Activated naive CD8-positive, alpha-beta T cell treated with anti-CD3 and anti-CD28 coated beads, Interleukin-2, amount 50 U/mL, for 16 hours (primary cell): ENCODE measurements at places on chromosomes 16 and 17.

GRCh38 chr16:11677959-11678881 is 10.0 kb downstream of the SNN start:
- DNase-seq, result no peak

- no peak for DNase-seq
Measured at GRCh38 chr16:8931859-8932258, 31.8 kb downstream of the USP7 start.

DNA sequence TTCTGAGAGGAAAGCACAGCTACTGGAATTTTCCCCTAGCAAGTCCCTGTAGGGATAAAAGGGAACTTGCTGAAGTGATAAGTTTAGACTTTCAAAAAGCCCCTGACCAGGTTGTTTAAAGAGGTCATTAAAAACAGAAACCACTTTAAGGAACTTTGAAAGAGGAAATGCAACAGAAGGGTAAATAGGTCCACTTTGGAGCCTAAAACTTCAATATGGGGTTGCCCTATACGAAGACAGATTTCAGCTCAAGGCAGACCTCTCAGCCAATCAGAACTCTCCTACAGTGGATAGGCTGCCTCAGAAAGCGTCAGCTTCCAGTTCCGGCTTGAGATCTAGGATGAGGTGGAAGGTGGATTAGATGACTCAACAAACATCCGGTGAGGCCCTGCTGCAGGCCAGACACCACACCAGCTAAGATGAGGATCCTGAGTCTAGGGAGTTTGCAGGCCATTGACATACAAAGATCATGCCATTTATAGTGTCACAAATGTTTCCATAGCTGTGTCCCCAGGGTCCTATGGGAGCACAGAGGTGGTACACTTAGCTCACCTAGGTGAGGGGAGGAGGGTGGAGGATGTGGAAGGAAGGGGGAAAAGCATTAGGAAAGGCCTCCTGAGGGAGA is 7.9 kb upstream of the MFSD6L start:
- DNase-seq, result no peak

DNA sequence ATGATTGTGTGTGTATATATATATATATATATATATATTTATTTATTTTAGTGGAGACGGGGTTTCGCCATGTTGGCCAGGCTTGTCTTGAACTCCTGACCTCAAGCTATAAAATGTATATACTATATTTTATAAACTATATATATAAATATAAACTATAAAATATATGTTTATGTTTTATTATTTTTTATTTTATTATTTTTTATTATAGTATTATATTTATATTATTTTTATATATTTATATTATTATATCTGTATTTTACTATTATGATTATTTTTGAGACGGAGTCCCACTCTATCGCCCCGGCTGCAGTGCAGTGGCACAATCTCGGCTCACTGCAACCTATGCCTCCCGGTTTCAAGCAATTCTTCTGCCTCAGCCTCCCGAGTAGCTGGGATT is 10.5 kb upstream of the PHOSPHO1 start:
- no peak for DNase-seq

DNA sequence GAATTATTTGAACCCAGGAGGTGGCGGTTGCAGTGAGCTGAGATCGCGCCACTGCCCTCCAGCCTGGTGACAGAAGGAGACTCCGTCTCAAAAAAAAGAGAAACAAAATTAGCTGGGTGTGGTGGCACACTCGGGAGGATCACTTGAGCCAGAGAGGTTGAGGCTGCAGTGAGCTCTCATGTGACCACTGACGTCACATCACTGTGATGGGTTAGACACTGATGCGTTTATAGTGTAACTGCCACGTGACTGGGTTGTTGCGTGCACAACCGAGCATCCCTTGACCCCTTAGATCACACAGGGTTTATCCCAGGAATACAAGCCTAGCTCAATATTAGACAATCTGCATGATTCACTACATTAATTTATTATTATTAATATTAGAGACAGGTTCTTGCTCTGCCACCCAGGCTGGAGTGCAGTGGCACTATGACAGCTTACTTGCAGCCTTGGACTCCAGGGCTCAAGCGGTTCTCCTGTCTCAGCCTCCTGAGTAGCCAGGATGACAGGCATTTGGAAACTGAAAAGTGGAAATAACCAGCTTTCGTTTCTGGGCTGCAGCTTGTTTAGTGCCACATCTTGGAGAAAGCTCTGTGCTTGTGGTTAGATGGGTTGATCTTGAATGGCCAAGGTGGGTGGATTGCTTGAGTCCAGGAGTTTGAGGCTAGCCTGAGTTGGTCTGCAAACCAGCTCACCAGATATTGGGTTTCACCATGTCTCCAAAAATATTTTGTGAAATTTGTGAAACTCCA is 26.4 kb upstream of the ABR start:
- DNase-seq, result no peak

GRCh38 chr16:28105954-28106353 is 42.4 kb upstream of the GSG1L start:
- no peak for DNase-seq

DNA sequence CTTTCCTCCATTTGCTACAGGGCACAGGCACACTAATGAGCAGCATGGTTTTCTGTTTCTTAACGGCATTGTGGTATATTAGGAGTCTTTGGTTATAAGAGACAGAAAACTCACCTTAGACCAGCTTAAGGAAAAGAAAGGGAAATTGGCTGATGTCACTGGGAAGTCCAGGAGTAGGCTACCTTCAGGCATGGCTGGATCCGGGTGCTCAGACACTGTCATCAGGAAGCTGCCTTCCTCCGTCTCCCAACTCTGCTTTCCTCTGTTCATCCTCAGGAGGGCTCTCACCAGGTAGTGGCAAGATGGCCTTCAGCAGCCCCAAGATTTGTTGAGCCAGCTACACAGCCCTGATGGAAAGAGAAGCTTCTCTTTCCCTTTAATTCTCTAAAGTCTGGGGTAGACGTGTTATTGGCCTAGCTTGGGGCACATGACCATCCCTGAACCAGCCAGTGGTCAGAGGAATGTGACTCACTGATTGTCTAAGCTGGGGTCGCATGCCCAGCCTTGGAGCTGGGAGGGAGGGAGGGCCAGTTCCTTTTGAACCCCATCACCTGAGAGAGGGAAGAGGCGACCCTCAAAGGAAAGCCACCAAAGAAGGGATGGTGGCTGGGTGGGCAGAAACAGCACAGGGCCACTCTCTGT is 117.4 kb downstream of the CLEC16A start:
- DNase-seq, result no peak

DNA sequence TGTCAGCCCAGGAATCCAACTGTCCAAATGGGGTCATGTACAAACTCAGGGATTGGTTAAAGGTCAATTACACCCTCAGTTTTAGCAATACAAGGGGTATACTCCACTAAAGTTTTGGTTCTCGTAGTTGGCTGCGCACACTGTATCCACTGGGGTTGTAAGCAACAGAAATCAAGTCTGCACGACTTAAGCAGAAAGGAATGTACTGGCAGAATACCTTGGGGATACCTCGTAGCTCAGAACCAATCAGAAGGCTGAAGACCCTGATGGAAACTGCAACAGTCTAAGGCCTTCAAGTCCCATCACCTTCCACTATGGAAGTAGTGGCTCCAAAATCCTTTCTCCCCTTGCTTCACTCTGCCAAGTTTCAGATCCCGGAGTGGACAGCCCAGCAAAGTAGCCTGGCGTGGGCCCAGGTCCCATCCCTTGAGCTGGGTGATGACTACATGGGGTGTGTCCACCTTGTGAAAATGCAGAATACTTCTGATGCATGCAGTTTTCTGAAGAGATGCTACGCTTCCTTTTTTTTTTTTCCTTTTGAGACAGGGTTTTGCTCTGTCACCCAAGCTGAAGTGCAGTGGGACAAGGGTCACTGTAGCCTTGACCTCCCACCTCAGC is 21.1 kb upstream of the RPH3AL start:
- DNase-seq, result no peak

DNA sequence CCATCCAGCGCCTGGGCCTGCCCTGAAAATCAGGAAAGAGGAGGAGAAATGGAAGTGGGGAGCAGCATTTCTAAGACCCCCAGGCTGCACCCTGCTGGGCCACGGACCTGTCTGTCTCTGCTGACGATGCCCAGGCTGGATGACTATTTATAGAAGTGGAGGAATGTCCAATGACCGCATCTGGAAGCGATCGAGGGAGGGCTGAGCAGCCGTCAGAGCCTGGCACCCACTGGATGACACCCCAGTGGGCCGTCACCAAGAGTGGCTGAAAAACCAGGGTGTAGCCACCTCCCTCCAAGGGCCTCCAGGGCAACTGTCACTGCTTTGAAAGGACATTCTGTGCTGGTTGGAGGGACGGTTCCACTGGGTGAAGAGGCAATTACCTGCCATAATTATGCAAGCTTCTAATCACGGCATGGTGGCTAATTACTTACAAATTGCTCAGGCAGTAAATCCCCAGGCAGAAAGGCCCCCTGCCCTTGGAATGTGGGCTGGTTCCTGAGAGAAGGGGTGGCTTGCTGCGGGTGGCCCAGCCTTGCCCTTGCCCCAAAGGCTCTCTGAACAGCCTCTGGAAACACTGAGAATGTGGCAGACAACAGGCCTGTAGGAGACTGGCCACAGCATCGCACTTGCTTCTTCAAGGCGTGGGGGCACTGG is 332.1 kb downstream of the C16orf95 start:
- no peak for DNase-seq

DNA sequence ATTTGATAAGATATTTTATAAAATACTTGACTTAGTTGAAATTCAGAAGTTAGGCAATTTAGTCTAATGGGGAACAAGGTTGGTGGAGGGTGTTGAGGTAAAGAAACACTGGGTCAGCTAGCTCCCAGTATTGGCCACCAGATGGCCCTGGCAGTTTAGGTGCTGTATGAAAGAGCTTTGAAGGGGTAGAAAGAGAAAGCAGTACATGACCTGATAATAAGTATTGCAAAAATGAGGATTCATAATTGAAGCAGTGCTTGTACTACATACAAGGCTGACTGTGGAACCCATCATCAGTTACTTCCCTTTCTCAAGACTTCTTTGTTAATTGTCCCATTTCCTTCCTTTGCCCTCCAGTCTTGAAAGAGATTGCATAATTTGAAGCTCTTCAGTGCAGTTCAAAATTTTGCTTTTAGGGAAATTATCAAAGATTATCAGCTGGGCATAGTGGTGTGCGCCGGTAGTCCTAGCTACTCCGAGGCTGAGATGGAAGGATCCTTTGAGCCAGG is 29.4 kb downstream of the TANC2 start:
- DNase-seq, result no peak

GRCh38 chr17:75168998-75169397 is 13.8 kb downstream of the SUMO2 start:
- no peak for DNase-seq
